Body of pancreas (tissue), 4 donors: ENCODE measurements at places on chromosomes 7 and 10.

- H3K4me1 ChIP-seq, result no peaks in the 10 kb centered on the region
- no peaks in the 10 kb centered on the region for H3K27me3 ChIP-seq
- DNase-seq, result no peak
- H3K27ac ChIP-seq, result no peak overlapping the region
- H3K4me3 ChIP-seq, result no peak overlapping the region
These were observed 597.6 kb downstream of the SORCS1 start for GRCh38 chr10:106566873-106567272.

DNA sequence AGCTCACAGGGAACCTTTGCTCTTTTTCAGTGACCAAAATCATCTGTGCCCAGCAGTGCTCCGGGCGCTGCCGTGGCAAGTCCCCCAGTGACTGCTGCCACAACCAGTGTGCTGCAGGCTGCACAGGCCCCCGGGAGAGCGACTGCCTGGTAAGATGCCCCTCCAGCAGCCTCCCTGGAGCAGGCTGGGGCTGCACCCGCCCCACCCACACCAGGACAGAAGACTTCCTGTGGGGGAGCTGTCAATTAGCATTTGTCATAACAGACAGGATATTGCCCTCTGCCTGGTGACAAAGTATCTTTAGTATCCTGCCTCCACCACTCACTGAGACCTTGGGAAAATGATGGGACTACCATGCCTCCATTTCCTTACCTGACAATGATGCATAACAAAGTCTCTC lies 133.7 kb downstream of the EGFR start:
- no peaks in the 10 kb centered on the region for H3K4me1 ChIP-seq
- H3K36me3 ChIP-seq, result peaks cover 6% of the 10 kb centered on the region
- H3K4me3 ChIP-seq, result no peak overlapping the region
- H3K27ac ChIP-seq, result no peak overlapping the region
- no peak for DNase-seq

DNA sequence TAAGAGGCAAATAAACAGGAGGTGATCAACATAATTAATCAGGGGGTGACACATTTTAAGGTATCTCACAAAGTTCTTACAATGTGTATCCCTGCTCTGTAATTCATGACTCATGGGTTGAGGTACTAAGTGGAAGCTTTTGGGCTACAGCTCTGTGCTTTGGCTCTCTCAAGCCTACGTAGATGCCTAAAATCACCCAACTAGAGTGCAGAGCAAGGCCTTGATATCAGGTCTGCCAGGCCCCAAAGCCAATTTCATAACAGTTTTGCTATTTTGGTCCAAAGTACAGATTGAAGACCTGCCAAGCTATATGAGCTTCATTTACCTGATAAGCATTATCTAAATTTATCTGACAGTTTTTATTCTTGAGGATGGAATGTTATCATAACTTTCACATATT lies 175.3 kb upstream of the BET1 start:
- H3K27me3 ChIP-seq, result no peaks in the 10 kb centered on the region
- no peak overlapping the region for H3K27ac ChIP-seq
- DNase-seq, result no peak
- H3K4me3 ChIP-seq, result no peak overlapping the region

DNA sequence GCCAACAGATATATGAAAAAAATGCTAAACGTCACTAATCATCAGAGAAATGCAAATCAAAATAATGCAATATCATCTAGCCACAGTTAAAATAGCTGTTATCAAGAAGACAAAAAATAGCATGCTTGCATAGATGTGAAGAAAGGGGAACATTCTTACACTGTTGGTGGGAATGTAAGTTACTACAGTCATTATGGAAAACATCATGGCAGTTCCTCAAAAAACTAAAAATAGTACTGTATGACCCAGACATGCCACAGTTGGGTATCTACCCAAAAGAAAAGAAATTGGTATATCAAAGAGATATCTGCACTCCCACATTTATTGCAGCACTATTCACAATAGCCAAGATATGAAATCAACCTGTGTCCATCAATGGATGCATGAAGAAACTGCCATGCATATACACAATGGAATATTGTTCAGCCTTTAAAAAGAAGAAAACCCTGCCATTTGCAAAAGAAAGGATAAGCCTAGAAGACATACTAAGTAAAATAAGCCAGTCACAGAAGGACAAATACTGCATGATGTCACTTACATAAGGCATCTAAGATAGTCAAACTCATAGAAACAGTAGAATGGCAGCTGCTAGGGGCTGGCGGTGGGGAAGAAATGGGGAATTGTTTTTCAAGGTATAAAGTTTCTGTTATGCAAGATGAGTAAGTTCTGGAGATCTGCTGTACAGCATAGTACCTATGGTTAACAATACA lies 107.0 kb downstream of the PTPN20 start:
- no peak for DNase-seq
- no peaks in the 10 kb centered on the region for H3K4me1 ChIP-seq
- no peak overlapping the region for H3K27ac ChIP-seq
- H3K27me3 ChIP-seq, result no peaks in the 10 kb centered on the region
- no peaks in the 10 kb centered on the region for H3K36me3 ChIP-seq
- H3K4me3 ChIP-seq, result no peak overlapping the region

- H3K27ac ChIP-seq, result no peak overlapping the region
- H3K4me3 ChIP-seq, result no peak overlapping the region
- no peaks in the 10 kb centered on the region for H3K27me3 ChIP-seq
These were observed 1104.8 kb upstream of the C7orf33 start for GRCh38 chr7:147485660-147486210.

GRCh38 chr7:42315103-42315502 lies 78.1 kb upstream of the GLI3 start:
- DNase-seq, result no peak
- no peaks in the 10 kb centered on the region for H3K4me1 ChIP-seq
- no peak overlapping the region for H3K4me3 ChIP-seq
- H3K36me3 ChIP-seq, result no peaks in the 10 kb centered on the region

DNA sequence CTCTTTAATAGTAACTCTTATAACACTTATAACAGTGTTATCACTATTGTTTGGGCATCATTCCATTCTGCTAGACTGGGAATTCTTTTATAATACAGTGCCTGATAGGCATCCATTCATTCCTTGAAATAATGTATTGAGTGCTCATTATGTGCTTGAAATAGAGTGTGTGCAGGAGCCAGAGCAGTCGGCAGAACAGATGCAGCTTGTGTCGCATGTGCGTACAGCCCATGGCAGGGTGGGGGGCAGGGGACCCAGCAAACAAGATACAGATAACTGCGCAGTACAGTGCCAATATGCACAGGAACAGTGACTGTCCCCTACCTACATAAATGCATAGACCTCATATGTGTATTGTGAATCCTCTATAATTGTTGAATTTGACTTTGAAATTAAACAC lies 99.3 kb downstream of the KAT6B start:
- no peaks in the 10 kb centered on the region for H3K27me3 ChIP-seq
- DNase-seq, result peak; percentile 34
- H3K4me3 ChIP-seq, result no peak overlapping the region
- H3K27ac ChIP-seq, result no peak overlapping the region
- H3K4me1 ChIP-seq, result peaks cover 90% of the 10 kb centered on the region

DNA sequence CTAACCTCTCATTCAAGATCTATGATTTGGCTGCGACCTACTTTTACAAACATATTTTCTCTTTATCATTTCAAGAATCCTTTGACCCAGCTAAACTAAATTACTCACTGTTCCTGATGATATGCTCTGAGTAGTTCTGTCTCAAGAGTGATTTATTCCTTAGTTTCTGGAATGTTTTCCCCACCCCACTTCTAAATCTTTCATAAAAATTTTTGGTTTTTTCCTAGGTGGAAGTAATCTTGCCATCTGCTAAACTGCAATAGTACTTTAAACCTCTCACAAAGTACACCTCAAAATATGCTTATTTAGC lies 170.8 kb downstream of the DNAJC1 start:
- no peaks in the 10 kb centered on the region for H3K36me3 ChIP-seq
- H3K4me1 ChIP-seq, result no peaks in the 10 kb centered on the region
- no peaks in the 10 kb centered on the region for H3K27me3 ChIP-seq

DNA sequence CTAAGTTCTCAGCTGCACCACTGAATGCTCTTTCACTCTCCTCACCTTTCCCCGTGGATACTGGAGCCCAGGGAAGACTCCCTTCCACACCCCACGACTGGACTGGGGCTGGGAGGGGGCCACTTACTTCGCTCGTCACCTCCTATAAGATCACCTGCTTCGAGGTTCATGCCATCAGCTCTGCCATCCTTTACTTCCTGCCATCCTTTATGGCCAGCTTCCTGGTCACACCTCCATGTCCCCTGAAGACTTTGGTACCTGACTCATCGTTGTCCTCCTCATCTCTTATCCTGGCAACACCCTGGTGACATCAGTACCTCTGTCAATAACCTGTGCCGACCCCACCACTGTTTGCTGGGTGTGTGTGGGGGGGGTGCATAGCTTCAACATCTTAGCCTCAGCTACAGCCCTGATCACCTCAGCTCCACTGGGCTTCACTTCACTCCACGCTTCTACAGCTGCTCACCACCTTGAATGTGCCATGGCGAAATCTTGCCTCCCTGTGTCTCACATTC lies 8.7 kb upstream of the VDAC2 start:
- no peaks in the 10 kb centered on the region for H3K4me1 ChIP-seq
- no peak for DNase-seq
- no peaks in the 10 kb centered on the region for H3K27me3 ChIP-seq
- no peaks in the 10 kb centered on the region for H3K36me3 ChIP-seq
- no peak overlapping the region for H3K27ac ChIP-seq

DNA sequence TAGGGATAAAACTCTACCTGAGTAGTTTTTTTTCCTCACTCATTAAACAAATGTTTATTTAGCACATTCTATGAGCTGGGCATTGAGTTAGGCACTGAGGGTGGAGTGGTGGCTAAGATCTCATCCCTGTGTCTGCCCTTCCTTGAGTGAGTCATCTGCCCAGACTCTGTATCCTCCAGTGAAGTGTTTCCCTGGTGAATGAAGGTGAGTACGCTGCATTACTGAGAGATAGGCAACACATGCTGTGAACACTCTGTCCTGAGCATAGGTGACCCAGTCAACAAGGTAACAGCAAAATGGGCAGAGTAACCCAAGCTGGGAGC lies 5.8 kb downstream of the PITX3 start:
- DNase-seq, result no peak
- H3K4me3 ChIP-seq, result no peak overlapping the region
- no peaks in the 10 kb centered on the region for H3K36me3 ChIP-seq
- peaks cover 16% of the 10 kb centered on the region for H3K27me3 ChIP-seq

DNA sequence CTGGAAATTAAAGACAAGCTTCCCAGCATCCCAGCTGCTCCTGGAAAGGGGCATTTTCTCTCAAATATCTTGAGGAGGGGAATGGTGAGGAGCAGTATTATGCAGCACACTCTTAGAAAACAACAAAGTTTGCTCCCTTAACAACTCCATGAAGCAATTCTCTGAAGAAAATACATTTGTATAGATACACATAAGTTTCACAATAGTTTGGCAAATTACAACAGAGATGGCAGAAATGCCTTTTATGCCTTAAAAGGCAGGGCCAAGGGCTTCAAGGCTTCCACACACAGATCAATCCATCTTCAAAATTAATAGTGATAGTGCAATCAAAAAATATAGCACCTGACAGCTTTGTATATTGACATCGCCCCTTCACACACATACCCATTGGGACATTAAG lies 12.2 kb downstream of the DGKI start:
- no peaks in the 10 kb centered on the region for H3K36me3 ChIP-seq
- DNase-seq, result no peak
- H3K27me3 ChIP-seq, result no peaks in the 10 kb centered on the region
- no peak overlapping the region for H3K27ac ChIP-seq

DNA sequence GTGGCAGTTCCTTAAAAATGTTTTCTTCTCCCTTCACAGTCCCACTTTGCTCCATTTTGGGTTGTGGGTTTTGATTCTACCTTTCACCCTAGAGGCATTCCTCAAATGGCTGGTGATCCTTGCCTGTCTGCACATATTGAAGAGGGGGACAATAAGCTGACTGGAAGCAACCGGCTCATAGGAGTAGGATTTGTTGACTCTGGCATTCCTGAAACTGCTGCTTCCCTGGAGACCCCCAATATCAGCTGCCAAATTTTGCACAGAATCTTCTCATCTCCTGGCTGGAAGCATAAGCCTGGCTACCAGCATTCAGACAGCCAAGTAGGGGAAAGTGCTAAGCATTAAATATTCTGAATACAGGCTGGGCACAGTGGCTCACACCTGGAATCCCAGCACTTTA lies 53.7 kb downstream of the KIF5B start:
- H3K36me3 ChIP-seq, result no peaks in the 10 kb centered on the region
- no peak overlapping the region for H3K27ac ChIP-seq
- DNase-seq, result no peak
- H3K4me1 ChIP-seq, result peaks cover 11% of the 10 kb centered on the region

DNA sequence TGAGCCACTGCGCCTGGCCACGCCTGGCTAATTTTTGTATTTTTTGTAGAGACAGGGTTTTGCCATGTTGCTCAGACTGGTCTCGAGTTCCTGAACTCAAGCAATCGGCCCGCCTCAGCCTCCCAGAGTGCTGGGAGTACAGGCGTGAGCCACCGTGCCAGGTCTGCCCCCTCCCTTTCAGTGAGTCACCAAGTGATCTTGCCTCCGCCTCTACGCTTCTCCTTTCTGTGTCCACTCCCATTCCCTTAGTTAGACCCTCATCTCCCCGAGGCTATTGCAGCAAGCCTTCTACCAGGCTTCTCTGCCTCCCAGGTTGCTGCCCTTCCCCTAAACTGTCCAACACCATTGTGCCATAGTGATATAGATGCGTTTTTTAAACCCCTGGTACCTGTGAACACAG lies 32.9 kb downstream of the CDC123 start:
- H3K4me3 ChIP-seq, result no peak overlapping the region
- no peak for DNase-seq
- no peak overlapping the region for H3K27ac ChIP-seq
- H3K27me3 ChIP-seq, result no peaks in the 10 kb centered on the region
- no peaks in the 10 kb centered on the region for H3K36me3 ChIP-seq

DNA sequence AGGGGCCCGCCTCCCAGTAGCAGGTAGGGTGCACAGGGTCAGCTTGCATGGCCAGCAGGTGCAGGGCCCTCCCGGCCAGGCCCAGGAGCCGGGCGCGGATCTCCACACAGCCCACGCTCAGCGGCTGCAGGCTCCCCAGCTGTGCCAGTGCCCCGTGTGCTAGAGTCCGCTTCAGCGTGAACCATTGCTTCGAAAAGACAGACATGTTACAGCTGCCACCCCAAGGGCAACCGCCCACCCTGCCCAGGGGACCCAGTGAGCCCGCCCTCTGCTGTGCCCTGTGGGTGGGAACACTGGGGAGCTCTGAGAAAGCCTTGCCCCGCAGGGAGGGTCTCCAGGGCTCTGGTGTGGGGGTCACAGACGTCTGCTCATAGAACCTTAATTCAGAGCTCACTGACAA lies 64.3 kb upstream of the NKX6-2 start:
- no peaks in the 10 kb centered on the region for H3K27me3 ChIP-seq
- no peak for DNase-seq
- no peaks in the 10 kb centered on the region for H3K36me3 ChIP-seq
